ENCODE measurements at places on chromosomes 11 and 22.

- no peak for DNase-seq
Measured at GRCh38 chr11:66116576-66117361, 46.7 kb downstream of the PACS1 start.

GRCh38 chr11:88324562-88325345, 12.8 kb downstream of the CTSC start:
- no peak for DNase-seq

- no peak for DNase-seq
Measured at GRCh38 chr11:121038648-121039409, 14.9 kb downstream of the TBCEL start.

- no peak for DNase-seq
Measured at GRCh38 chr22:48238966-48239365, 1476.5 kb downstream of the TBC1D22A start.

DNA sequence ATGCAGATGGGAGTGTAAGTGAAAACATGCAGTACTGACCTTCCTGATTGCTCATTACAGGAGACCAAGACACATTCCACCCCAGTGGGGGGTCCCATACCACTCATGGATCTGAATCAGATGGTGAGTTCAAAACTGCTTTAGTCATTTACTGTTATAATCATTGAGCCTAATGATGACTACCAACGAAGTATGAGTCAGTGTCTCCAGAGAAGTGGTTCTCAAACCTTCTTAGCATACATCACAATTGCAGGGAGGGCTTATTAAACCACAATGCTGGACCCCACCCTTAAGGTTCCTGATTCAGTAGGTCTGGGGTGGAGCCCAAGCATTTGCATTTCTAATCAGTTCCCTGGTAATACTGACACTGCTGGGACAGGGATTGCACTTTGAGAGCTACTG, 75.8 kb downstream of the CD44 start:
- DNase-seq = no peak

DNA sequence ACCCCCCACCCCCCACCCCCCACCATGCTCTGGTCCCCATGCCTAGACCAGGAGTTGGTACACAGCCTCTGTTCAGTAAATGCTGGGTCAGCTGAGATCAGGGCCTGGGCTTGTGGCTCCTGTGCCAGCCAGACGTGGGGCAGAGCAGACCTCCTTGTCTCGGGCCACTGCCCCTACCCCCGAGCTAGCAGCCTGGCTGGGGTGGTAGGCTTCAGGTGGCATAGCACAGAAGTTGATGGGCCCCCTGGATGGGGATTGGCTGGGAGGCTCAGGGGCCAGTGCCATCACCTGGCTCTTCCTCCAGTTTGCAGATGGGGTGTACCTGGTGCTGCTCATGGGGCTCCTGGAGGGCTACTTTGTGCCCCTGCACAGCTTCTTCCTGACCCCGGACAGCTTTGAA, 139.9 kb downstream of the PARVA start:
- DNase-seq = no peak

- no peak for DNase-seq
Measured at GRCh38 chr11:118592616-118593367, 14.6 kb upstream of the PHLDB1 start.

DNA sequence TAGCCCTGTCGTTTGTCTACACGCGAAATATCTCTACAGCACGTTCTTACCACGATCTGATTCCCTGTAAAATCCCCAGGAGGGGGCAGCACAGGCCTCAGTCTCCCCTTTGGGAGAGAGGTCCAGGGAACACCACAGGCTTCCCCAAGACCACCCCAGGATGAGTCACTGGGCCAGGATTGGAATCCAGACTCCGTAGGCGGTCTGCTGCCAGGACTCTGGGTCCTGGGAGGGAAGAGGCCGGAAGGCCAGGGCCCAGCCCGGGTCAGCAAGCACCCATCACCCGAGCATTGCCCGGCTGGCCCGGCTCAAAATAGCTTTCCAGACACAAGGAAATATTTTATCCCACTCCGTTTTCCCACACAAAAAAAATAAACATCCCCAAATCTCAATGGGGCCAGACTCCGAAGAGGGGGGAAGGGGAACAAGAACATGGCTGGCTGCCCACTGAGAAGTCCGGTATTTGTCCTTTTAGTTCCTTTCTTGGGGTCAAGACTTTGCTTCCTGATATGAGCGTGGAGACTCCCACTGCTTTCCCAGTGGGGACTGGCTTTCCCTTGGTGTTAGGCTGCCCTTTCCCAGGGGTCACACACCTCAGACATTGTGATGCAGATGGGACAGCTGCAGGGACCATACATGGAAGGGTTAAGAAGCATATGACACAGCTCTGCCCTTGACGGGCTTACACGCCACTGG, 91.3 kb downstream of the LRRC32 start:
- DNase-seq = no peak

DNA sequence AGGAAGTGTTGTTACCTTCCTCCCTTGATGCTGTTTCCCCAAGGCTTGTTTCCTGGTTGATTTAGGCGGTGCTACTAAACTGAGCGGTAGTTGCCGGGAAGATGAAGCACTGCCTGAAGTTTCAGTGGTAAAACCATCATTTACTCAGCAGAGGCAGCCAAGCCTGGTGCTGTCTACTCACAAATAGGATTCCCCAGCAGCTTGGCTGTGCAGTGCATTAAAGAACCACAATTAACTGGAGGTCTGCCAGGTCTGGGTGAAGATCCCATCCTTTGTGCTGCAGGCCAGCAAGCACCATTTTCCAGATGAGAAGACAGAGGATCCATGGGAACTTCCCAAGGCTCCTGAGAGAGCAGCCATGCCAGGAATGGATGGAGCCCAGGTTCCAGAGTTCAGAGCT, 231.9 kb upstream of the E2F8 start:
- DNase-seq = no peak

DNA sequence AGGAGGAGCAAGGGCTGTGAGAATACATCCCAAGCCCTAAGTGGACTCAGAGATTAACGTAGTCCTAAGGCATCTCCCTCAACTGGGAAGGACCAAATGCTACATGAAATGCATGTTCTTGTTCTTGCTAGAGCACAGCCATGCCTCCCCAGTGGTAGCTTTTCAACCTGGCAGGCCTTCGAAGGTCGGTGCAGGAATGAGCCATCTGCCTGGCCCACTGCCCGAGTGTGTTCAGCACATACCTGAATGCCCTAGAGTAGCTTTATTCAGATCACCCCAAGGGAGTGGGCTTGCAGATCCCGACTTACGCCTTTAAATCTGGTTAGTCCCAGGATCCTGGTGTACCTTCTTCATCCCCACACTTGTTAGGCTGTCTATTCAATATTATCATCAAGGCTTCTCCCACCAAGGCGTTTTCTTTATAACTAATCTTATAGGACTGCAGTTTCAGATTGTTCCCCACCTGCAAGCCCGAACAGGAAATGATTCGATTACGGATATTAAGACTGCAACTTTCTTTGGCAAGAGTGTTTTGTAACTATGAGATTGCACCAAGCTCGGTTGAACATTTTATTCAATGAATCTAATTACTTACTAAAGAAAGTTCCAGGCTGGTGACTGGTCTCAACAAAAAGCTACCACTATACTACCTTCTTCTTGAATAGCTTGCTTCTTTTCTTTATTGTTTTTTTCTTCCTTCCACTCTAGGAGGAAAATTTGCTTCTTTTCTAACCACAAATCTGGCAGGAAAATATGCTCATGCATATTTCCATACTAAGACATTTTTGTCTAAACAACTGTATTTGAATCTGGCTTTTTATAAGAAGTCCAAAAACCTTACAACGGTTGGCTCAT, 115.6 kb downstream of the SGSM3 start:
- DNase-seq = no peak

DNA sequence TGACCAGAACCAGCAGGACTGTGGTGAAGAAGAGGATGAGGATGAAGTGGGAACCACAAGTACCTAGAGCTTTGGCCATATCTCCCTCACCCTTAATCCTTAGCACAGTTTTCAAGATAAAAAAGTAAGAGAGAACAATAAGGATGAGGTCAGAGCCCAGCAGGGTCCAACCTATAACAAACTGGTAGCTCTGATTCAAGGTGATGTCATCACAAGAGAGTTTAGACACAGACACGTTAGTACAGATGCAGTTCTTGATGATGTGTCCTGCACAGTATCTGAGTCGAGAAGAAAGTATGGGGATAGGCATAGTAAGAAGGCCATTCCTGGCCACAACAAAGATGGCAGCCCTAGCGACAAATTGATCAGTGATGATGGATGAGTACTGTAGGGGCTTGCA, 586 bp downstream of the OR56A5 start:
- no peak for DNase-seq

GRCh38 chr11:10117709-10118351, 176.2 kb downstream of the SBF2 start:
- no peak for DNase-seq

GRCh38 chr11:57566905-57567514, 462 bp downstream of the UBE2L6 start:
- no peak for DNase-seq

DNA sequence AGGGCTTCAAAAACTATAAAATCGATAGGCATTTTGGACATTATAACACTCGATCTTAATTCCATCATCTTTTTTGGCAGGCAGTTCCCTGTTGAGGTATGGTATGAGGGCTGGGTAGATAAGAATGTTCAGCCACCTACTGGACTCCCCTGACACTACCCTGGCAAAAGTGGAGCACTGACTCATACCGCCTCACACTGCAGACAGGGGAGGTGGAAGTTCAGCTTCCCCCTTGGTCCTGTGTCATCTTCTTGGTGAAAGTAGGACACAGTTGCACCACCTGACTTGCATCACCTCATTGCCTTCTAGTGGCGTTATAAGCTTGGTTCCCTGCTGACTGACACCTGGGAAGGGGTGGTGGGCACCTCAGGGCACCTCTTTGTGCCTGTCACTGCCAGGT, 30.4 kb downstream of the PAAF1 start:
- DNase-seq = no peak

DNA sequence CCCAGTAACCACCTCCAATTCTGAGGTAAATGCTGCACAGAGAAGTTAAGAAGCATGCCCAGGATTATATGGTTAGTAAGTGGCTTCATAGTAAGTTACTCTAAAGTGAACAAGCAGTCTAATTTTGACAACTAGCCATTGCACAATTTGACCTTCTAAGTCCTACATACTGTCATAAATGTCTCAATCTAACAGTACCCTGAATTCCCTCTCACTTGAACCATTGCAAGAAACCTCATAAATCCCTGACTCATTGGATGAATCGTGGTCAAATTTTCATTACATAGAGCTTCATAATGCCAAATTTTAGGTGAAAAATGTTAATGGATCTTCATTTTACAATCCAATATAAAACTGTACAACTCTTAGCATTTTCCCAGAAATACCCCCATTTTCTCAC, 217.3 kb upstream of the GRIA4 start:
- DNase-seq = no peak

DNA sequence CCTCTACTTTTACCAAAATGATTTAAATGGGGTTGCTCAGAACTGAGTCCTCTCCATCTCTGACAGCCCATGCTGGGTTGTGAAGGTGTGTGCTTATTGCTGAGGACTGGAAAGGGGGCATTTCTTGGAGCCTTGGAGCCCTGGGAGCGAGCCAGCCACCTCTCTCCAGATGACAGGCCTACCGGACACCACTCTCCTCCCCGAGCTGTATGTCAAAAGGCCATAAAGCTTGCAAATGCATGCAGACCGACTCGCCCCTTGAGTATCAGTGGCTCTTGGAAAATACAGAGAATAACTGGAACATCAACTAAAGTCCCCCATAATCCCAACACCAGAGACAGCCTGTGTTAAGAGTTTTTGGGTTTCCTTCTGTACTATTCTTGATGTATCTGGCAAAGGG, 67.9 kb upstream of the PITPNB start:
- DNase-seq = no peak

DNA sequence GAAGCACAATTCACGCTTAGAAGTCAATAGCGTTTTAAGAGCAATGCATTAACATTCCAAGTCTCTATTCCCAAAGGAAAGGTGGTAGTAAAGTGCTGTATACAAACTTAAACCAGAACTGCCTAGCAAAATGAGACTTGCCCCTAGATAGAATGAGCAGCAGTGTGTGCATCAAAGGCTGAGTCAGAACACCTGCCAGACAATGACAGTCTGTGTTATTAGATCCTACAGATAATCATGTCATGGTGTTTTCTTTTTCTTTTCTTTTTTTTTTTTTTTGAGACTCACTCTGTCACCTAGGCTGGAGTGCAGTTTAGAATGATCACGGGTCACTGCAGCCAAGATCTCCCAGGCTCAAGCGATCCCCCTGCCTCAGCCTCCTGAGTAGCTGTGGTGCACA, 1.6 kb downstream of the RTCB start:
- DNase-seq = no peak

DNA sequence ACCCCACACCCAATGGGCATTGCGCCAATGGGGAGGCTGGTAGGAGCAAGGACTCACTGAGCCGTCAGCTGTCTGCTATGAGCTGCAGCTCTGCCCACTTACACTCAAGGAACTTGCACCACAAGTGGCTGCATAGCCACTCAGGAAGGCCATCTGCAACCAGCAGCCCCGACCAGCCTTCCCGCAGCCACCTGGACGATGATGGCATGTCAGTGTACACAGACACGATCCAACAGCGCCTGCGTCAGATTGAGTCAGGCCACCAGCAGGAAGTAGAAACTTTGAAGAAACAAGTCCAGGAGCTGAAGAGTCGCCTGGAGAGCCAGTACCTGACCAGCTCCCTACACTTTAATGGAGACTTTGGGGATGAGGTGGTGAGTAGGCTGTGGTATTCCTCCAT, 59.8 kb upstream of the HORMAD2 start:
- no peak for DNase-seq

- DNase-seq = no peak
Measured at GRCh38 chr11:124315052-124315451, 1.3 kb upstream of the OR8D1 start.

GRCh38 chr11:35742707-35743454, 80.3 kb downstream of the TRIM44 start:
- no peak for DNase-seq

DNA sequence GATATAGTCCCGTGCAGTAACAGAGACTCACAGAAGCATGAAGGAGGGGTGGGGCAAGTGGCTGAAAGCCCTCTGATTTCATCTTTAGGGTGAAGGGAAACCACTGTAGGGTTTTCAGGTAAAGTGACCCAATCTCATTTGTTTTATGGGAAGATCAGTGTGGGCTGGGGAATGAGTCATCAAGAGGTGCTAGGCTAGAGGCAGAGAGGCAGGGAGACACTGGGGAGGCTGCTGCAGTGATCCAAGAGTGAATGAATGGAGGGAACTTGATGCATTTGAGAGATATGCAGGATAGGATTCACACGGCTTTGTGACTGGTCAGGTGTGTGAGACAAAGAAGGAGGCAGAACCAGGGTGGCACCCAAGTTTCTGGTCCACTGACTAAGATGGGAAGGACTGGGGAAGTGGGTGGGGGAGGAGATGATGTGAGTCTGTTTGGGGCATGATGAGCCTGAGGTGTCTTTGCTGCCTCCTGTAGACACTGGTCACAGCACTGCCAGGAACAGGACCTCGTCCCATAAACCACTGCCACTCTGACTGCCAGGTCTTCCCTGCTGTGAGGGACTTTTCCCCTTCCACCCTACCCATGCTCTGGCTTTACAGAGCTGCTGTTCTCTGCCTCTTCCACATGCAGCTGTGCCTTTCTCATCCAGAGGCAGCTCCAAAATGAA, 239.0 kb downstream of the TENM4 start:
- no peak for DNase-seq

GRCh38 chr22:32222991-32223390, 18.1 kb upstream of the RFPL2 start:
- DNase-seq = no peak

- DNase-seq = no peak
Measured at GRCh38 chr11:19525714-19526113, 186.9 kb upstream of the NAV2 start.

- DNase-seq = no peak
Measured at GRCh38 chr22:29003975-29004646, 57.5 kb downstream of the C22orf31 start.

Data from GM12892 (cell line).